ENCODE measurements at places on chromosomes 11 and 22.
A peak's percentile ranks its signal among the peaks of the same experiment; 100 is the strongest.

GRCh38 chr11:20042045-20042639 is 118.1 kb downstream of the DBX1 start:
- no peak for DNase-seq

DNA sequence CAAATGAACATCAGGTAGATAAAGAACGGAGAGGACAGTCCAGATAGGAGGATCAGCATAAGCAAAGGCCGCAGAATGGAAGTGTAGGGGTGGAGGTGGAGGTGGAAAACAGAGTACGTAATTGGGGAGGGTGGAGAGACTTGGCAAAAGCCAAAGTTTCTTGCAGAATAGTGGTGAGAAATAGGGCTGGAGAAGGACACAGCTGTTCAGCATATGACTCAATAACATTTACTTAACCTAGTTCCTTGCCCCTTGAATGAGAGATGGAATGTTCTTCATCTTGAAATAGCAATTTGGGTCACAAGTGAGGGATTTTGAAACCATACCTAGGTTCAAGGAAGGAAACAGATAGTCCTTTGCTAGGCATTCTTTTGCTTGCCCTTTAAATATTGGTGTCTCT is 235.9 kb upstream of the ARHGAP20 start:
- no peak for DNase-seq

- DNase-seq: no peak
These were observed 40.0 kb downstream of the LINC01488 start for GRCh38 chr11:69521457-69521856.

- no peak for DNase-seq
These were observed 16.0 kb downstream of the PIM3 start for GRCh38 chr22:49976439-49977175.

- no peak for DNase-seq
These were observed 4.4 kb downstream of the BCL9L start for GRCh38 chr11:118921121-118921928.

GRCh38 chr11:45737056-45737455 is 67.9 kb upstream of the SLC35C1 start:
- DNase-seq: no peak

DNA sequence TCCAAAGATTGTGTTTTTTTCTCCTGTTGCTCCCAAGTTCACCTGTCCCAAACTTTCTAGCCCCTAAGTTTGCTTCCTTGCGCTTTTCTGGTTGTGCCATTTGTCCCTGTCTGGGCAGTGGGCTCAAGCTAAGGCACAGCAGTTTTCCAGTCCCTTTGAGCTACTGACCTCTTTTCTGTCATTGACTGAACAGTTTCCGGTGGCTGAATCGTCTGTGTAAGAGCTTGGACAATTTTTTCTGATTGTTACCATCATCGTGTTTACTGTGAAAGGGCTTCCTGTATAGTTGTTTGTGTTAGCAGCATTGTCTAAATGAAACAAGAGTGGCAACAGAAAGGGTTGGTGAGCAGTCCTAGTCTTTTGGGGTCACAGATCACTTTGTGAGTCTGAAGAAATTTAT is 49.8 kb downstream of the BMAL1 start:
- DNase-seq: no peak

GRCh38 chr11:122435540-122436187 is 219.9 kb upstream of the UBASH3B start:
- no peak for DNase-seq

- peak; percentile 68 for DNase-seq
These were observed 2.4 kb upstream of the CECR2 start for GRCh38 chr22:17366830-17367229.

DNA sequence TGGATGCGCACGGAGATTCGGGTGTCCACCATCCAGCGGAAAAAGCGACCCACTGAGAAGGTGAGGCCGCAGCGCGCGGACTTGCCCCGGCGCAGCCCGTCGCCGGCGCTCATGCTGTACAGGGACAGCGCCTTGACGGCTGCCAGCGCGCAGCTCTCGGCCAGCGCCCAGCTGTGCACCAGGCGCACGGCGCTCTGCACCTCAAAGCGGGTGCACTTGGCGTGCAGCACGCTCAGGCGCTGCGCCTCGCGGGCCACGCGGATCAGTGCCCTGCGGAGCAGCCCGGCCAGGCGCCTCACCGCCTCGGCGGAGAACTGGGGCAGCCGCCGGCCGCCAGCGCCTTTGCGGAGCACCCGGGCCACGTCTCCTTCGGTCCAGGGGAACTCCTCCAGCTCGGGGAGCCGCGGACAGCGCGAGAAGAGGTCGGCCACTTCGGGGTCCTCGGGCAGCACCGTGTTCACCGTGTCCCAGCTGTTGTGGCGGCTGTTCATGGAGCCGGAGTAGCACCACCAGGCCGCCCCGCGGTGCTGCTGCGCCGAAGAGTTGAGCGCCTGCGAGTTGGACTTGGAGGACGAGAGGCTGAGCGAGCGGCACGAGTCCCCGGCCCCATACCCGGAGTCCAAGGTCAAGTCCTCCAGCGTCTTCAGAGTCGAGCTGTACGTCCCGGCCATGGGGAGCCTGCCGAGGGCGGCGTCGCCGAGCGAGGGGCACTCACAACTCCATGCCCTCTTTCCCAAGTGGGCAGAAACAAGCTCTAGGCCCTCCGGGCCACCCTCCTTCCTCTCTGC is 703 bp downstream of the ABTB2 start:
- DNase-seq: peak; percentile 72

GRCh38 chr11:10382518-10382917 is 72.5 kb upstream of the AMPD3 start:
- DNase-seq: no peak

DNA sequence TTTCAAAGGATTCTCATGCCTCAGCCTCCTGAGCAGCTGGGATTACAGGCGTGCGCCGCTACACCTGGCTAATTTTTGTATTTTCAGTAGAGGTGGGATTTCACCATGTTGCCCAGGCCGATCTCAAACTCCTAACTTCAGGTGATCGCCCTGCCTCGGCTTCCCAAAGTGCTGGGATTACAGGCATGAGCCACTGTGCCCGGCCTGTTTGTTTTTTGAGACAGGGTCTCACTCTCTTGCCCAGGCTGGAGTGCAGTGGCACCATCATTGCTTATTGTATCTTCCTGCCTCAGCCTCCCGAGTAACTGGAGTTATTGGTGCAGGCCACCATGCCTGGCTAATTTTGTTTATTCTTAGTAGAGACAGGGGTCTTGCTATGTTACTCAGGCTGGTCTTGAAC is 8.1 kb downstream of the FADS2 start:
- no peak for DNase-seq

GRCh38 chr11:110032259-110032658 is 60.9 kb upstream of the ZC3H12C start:
- DNase-seq: no peak

- DNase-seq: no peak
These were observed 33.4 kb downstream of the SERPIND1 start for GRCh38 chr22:20807315-20807752.

- no peak for DNase-seq
These were observed 619.4 kb upstream of the KIRREL3 start for GRCh38 chr11:127619946-127620345.

- no peak for DNase-seq
These were observed 1.4 kb downstream of the CLDN5 start for GRCh38 chr22:19522881-19523239.

GRCh38 chr11:123702139-123702538 is 39.3 kb downstream of the ZNF202 start:
- DNase-seq: peak; percentile 49

- no peak for DNase-seq
These were observed 18.8 kb downstream of the GRAMD1B start for GRCh38 chr11:123448823-123449222.

DNA sequence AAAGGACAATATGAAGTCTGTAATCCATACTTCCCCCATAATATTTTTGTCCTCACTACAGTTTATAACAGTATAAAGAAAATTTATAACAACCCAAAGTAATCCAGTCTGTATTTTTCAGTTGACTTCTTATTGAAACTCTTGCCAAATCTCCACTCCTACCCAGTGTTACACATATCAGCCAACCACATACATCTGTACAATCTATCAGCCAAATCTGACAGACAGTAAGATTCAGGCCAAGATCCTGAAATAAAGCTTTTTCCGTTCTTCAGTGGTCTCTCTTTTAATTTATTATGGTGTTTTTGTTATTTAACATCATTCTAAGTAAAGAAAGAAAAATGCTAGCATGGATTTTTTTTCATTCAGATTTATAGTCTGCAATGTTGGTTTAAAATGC is 2370.9 kb upstream of the RAG2 start:
- DNase-seq: no peak

DNA sequence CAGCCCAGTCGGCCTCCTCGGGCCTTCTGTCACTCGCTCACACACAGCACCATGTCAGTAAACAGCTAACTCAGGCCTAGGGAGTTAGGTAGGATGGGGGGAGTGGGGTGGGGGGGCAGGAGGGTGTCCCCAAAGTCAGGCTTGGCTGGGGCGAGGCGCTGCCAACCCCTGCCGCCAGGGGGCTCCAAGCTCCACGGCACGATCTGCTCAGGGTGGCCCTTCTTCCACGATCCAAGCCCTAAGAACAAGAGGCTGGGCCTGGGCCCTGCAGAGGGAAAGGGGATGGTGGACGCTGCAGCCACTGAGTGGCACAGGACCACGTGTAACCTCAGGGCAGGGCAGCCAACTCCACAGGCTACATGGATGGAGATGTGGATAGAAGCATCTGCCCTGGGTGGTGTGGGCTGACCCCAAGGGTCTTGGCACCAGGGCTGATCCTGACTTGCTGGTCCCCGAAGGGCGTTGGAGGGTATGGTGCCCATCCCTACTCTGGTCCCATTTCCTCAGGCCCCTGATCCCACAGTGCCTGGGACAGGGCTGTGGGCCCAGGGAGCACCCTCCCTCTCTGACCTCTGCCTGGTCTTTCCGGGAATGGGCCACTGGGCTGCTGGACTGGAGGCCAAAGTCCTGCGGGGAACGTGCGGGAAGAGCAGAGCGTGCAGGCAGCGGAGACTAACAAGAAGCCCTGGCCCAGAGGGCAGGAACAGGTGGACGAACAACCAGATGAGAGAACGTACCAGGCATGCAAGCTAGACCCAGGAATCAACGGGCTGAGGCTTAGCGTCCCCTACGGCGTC is 29.1 kb upstream of the TXNRD2 start:
- DNase-seq: peak; percentile 85

DNA sequence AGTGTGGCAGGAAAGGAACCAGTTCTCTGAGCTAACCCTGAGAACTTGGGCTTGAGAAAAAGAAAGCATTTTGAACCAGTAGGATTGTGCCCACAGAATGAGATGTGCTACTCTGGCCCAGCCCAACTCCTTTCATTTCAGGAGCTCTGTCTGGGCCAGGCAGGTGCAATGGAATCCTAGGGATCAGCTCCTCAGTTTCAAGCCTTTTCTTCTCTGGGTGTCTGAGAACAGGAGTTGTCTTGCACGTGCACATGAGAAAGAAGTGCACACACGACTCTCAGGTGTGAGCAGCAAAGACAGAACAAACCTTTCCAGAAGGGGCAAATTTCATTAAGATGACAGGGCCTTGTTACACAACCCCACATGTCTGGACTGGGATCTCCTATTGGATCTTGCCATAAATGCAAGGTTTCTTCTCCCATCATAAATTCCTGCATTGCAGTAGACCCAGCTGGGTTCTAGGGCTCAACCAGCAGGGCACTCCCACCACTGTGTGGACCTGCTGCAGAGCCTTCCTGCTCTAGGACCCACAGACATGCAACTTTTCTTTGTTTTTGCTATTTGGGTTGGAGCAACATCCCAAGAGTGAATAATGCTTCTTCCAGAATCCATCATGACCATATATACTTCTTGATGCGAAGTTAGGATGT is 24.5 kb upstream of the GGTLC2 start:
- no peak for DNase-seq

DNA sequence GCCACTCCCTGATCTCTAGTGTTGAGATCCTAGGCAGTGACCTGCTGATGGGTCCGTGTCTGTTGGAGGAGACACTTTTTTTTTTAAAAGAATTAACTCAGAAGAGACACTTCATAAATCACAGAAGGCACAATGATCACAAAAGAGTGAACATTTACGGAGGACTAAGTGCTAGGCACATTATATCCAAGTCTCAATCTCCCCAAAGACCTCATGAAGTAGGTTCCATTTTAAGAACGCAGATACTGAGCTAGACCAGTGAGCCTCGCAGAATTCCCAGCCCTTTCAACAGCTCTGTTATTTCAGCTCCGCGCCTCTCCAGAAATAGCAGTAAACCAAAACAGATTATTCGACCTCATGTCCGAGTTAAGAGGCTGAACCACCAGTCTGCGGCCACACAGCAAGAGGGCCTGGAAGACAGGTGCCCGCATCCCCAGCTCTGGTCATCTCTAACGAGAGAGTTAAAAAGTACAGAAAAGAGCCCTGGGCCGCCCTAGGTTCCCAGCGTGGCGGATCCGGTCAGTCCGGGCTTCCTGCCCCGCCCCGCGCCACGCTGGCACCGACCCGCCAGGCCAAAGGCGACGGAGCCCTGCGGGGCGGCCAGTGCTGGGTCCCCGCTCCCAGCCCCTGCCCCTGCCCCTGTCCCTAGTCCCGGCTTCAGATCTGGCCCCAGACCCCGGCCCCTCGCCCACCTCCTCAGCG is 612 bp downstream of the XBP1 start:
- peak; percentile 68 for DNase-seq

GRCh38 chr11:2298795-2299761 is 2.6 kb downstream of the C11orf21 start:
- DNase-seq: peak; percentile 47

GRCh38 chr22:36065775-36066544 is 37.3 kb upstream of the RBFOX2 start:
- peak; percentile 88 for DNase-seq

- DNase-seq: no peak
These were observed 7.6 kb downstream of the MAML2 start for GRCh38 chr11:96335388-96335787.

DNA sequence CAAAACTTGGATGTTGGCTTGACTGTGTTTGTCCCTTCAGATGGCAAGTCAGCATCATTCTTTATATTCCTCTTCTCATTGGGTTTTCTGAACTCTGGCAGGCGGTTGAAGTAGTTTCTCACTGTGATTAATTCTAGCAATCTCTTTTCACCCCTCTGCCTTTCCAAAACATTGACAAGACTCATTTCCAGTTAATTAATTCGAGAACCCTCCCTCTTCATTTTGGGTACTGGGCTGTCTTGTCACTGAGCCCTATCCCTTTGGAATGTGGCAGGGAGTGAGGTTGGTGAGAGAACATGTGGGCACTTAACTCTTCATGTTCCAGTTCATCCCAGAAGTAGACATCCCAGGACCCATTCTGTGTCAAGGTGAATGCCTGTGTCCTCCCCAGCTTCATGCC is 133.0 kb downstream of the WNT7B start:
- no peak for DNase-seq

GRCh38 chr22:29912605-29913398 is 29.8 kb downstream of the MTMR3 start:
- DNase-seq: no peak

DNA sequence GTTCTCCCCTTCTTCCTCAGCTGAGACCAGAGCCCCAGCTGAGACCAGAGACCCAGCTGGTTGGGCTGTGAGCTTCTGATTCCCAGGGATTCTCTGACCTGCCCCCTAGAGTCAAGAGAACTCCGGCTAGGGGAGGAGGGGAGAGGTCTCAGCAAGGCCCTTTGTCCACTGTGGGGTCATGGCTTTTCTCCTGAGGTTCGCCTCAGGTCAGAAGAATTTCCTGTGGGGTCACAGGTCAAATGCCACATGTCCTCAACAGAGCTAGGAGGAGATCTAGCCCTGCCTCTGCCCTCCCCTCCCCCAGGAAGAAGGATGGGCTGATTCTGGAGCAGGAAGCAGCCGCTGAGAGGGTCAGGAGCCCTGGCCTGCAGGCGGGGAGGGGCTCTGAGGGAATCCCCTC is 23.7 kb downstream of the HTR3A start:
- DNase-seq: peak; percentile 47

GRCh38 chr22:30609260-30610185 is 2.5 kb downstream of the TCN2 start:
- DNase-seq: no peak

GRCh38 chr11:12725863-12726682 is 51.9 kb downstream of the TEAD1 start:
- DNase-seq: no peak

- DNase-seq: peak; percentile 84
These were observed at the start of gene ZNF280B for GRCh38 chr22:22508274-22509176. ZNF280B (minus strand) TSS chr22:22508742; CDS start chr22:22489398, 19,344 bp downstream.

All from nephron progenitor cell (in vitro differentiated cells).